ENCODE measurements at places on chromosomes 4 and X. TPM values are rescaled to one million over a fixed set of nuclear protein-coding genes. Genes with fewer than 3 reads are reported as not detected.

GRCh38 chr4:8723222-8723980, 130.8 kb downstream of the CPZ start:
- no peak for DNase-seq

DNA sequence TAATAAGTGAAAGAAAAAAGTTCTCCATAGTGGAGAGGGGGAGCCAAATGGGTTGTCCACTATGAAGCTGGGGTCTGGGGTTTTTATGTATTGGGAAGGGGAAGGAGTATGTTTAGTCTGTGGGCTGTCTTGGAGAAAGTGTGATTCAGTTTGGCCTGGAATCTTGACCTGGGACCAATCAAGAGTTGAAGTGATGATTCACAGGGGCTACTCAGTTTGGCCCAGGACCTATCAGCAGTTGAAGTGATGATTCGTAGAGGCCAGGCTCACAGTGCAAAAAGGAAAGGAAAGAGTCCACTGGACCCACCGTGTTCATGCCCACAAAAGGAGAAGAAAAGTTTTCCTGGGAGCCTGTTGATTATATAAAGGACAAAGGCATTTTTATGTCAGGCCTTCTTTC, 47.3 kb upstream of the RAB9B start:
- DNase-seq: no peak

DNA sequence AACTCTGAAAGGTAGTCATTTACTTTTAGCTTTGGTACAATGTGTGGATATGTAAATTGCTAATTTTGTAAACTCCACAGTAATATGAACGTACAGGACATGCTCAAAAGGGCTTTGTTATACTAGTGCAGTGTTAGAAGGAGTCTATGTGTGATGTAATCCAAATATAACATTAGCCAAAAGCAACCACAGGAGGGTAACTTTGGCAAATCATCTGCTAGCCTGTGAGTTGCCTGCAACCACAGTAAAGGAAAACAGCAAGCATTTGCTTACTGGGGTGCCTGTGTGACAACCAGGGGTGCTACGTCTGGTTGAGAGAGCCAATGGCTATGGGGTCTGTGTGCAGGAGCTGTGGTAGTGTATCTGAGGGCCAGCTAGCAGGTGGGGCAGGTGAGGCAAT, 245.8 kb downstream of the ADAMTS3 start:
- DNase-seq: no peak

The NUDT11 gene
- 1.3 TPM for total RNA-seq
